ENCODE measurements at places on chromosomes 7 and 10. TPM values are rescaled to one million over a fixed set of nuclear protein-coding genes. Genes with fewer than 3 reads are reported as not detected.

Gene INSIG1
- total RNA-seq, result 71.2 TPM

Gene POMZP3
- total RNA-seq, result 11.3 TPM

- DNase-seq, result peak; percentile 50
Measured at GRCh38 chr7:37201003-37201875, 247.4 kb downstream of the ELMO1 start.

Gene LRRC17
- total RNA-seq, result 0.58 TPM

DNA sequence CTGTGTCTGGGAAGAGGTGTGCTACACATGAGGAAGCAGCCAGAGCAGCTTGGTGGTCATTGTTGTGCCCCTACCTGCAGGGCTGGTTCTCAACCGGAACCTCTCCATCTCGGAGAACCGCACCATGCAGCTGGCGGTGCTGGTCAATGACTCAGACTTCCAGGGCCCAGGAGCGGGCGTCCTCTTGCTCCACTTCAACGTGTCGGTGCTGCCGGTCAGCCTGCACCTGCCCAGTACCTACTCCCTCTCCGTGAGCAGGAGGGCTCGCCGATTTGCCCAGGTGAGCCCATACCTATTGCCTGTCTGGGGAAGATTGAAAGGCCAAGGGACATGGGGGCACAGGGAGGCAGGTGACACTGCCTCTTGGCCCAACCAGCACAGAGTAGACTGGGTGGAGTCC, 29.3 kb upstream of the CSGALNACT2 start:
- no peak for DNase-seq

DNA sequence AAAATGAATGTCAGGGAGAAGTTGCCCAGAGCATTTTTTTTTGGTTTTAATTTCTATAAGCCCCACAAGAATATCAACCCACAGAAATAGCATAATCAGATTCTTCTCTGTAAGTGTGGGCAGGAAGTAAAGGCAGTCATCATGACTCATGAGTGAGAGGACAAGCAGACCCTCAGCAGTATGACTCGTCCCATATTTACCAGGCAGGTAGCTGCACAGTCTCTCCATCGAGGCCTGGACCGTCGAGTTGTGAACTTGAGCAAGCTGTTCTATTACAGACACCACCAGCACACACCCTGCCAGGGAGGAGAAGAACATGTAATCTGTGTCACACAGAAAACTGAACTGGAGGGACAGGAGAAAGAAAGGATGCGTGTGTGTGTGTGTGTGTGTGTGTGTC, 37.8 kb downstream of the AOAH start:
- DNase-seq, result no peak

DNA sequence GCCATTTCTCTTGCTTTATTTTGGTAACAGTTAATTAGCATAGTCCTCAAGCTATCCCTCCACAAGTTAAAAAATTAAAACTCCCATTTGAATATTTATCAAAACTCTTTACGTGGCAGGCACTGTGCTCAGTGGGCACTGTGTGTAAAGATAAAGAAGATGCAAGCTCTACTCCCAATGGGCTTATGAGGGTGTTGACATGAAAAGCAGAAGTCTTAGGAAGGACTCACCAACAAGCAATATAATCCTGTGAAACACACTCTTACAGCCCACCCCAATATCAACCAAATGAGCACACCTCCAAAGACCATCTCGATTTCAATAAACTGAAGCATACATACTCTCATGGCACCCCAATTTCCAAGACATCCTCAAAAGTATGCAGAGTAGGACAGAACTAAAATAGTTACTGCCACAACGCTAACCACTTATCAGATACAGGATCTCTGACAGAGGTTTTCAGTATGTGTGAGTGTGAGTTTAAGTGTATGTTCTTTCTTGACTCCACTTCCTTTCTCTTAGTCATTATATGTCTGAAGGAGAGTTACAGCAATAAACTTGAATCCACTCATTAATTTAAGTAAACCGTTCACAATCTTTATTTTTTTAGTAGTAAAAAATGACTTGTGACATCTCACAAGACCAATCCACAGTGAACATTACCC, 120.0 kb downstream of the PDE1C start:
- DNase-seq, result no peak
